ENCODE measurements at places on chromosomes 7 and 10. TPM values are rescaled to one million over a fixed set of nuclear protein-coding genes. Genes with fewer than 3 reads are reported as not detected.

DNA sequence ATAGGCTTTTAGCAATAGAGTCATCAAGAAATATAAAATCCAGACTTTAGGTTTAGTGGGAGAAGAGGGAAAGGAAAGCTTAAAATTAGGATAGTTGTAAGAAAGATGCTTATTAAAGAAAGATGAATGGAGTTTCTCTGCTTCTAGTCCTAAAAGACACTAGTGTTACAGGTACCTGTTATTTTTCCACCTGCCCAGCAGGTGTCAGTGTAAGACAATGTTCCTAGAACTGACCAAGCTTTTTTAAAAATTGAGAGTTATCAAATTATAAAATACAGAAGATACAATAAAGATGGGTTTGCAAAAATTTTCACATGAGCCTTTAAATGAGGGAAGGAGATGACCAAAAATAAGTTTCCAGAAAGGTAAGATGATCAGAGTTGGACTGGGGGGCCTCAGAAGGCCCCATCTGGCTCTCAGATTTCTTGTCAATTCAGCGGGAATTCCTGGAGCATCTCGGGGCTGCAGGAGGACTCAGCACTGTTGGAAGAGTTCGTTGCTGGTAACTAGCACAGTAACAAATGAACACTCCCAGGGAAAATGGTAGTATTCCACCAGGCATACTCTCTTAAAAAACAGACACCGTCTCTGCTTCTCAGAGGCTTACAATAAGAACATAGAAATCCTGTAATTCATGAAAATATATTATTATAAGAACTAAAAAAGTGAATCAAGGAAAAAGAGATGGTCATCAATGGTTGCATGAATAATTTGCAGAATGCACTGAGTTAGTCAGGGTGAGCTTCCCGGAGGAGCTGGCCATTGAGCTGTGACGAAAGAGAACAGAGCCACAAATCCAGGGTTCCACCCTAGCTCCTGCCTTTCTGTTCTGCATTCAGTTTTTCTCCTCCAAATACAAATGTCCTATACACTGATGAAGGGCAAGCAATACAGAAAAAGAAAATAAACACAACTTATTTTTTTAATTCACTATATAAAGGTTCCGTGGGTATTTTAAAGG lies 71.8 kb upstream of the PIK3CG start:
- no peak overlapping the region for H3K27ac ChIP-seq
- DNase-seq, result peak; percentile 16
- H3K4me1 ChIP-seq, result no peaks in the 10 kb centered on the region
- peaks cover 1% of the 10 kb centered on the region for H3K27me3 ChIP-seq

- no peak overlapping the region for H3K4me3 ChIP-seq
- DNase-seq, result no peak
- H3K27ac ChIP-seq, result no peak overlapping the region
- H3K36me3 ChIP-seq, result no peaks in the 10 kb centered on the region
- no peaks in the 10 kb centered on the region for H3K4me1 ChIP-seq
Measured at GRCh38 chr7:148060724-148061123, 529.8 kb upstream of the C7orf33 start.

DNA sequence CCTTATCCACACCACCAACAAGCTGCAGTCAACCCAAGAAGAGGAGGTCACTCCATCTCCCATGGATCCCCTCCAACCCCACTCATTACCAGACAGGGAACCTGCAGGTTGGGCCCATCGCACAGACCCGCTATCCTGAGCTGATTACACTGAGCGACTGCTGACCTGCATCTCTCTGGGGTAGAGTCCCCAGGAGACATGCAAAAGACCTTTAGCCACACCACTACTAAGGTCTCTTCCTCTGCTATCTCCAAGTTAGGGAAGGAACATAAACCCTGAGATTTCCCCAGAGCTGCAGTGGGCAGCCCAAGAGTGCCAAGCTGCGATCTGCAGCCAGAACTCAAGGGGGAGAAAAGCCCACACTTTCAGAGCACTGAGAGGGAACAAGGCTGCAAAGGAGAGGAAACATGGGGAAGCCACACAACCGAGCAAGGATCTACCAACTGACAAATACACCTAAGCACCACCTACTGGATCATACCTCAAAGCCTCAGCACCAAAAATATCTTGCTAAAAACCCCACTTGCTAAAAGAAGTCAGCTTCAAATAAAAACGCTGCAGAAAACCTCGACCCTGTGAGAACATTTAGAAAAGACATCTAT lies 298.2 kb downstream of the SORCS1 start:
- no peak overlapping the region for H3K27ac ChIP-seq
- no peaks in the 10 kb centered on the region for H3K36me3 ChIP-seq
- H3K4me3 ChIP-seq, result no peak overlapping the region

CAMK2B gene
- 0.23 TPM for total RNA-seq

GRCh38 chr7:68187532-68187931 lies 1190.9 kb downstream of the TYW1 start:
- DNase-seq, result no peak
- H3K4me1 ChIP-seq, result no peaks in the 10 kb centered on the region
- H3K27ac ChIP-seq, result no peak overlapping the region
- peaks cover 5% of the 10 kb centered on the region for H3K27me3 ChIP-seq

STAG3 gene
- 1.9 TPM for total RNA-seq

- peaks cover 6% of the 10 kb centered on the region for H3K4me1 ChIP-seq
- H3K36me3 ChIP-seq, result peaks cover 7% of the 10 kb centered on the region
- DNase-seq, result peak; percentile 72
- H3K4me3 ChIP-seq, result peak overlapping the region; percentile 62
Measured at GRCh38 chr7:64876792-64877713, 26.0 kb upstream of the ZNF273 start.

GRCh38 chr10:123140164-123140982 lies 4.6 kb downstream of the HMX3 start:
- no peaks in the 10 kb centered on the region for H3K36me3 ChIP-seq
- H3K27ac ChIP-seq, result no peak overlapping the region
- DNase-seq, result no peak
- peaks cover 37% of the 10 kb centered on the region for H3K27me3 ChIP-seq
- H3K4me3 ChIP-seq, result no peak overlapping the region

OR2A42 gene
- 0.08 TPM for total RNA-seq

KAT6B gene
- total RNA-seq, result 18.1 TPM

DNA sequence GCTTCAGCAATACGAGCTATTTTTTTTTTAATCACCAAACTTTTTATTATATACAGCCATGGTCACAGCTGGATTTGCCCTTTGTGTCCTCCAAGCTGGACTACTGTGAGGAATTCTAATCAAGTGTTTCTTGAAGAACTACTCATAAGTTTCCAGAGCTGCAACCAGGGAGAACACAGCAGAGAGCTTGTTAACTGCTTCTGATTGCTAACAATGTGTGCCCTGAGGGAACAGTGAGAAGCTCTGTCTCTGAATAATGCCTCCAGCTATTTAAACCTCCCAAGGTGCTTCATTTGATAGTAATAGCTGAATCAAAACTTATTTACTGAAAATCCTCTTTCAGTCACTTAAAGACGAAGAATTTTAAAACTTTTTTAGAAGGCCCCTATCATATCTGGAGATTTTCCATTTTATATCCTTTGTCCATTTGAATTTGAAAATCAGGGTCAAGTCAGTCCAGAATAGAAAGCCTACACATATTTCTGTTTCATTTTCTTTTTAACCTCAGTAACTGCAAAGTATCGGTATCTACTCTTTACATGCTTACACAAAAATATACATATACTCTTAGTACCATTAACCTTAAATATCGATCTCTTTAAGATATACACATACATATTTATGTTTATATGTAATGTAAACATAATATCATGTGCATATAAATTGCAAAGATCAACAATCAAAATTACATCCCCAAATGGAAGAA lies 1024.2 kb downstream of the GRM8 start:
- peaks cover 4% of the 10 kb centered on the region for H3K27me3 ChIP-seq
- peaks cover 6% of the 10 kb centered on the region for H3K4me1 ChIP-seq
- no peak overlapping the region for H3K4me3 ChIP-seq
- no peak overlapping the region for H3K27ac ChIP-seq
- DNase-seq, result no peak

DNA sequence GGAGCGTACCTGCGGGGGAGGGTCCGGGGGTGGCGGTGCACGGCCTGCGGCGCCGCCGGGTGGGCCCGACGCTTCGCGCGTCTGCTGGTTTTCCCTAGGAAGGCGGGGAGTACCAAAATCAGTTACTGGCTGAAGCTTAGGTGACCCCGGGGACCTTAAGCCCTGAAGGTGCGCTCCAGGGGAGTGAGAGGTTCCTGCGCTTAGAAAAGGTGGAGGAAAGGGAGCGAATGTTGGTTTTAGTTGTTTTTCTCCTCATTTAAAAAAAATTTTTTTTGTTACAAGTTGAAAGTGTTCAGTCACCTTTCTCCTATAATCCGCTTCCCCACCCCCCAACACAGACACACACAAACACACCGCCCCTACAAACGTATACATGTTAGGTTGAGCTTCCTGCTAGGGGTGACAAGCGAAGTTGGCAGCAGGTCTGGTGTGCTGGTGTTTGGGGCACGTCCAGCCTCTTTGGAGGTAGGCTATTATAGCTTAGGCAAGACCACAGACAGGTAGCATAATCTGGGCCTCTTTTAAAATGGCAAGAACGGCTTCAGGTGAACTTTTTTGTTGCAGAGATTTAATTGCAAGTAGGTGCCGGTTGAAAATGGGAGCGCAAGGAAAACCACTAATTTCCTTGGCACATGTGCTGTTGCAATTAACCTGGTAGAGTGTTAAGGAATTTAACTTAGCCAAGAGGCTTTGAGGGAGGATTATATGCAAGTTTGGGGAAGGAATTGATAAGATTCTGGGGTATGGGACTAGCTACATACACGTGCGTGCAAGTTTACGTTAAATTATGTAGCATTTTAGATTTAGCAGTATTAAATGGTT lies 945 bp downstream of the ADD3 start:
- peak overlapping the region; percentile 97 for H3K4me3 ChIP-seq
- peak; percentile 13 for DNase-seq
- peaks cover 24% of the 10 kb centered on the region for H3K4me1 ChIP-seq
- H3K27me3 ChIP-seq, result no peaks in the 10 kb centered on the region

CALML3 gene
- not detected for total RNA-seq

GRCh38 chr10:68470300-68470699 lies 1.5 kb downstream of the DNA2 start:
- DNase-seq, result no peak
- H3K4me1 ChIP-seq, result peaks cover 9% of the 10 kb centered on the region
- H3K27me3 ChIP-seq, result no peaks in the 10 kb centered on the region
- H3K4me3 ChIP-seq, result peak overlapping the region; percentile 98
- H3K27ac ChIP-seq, result no peak overlapping the region
- no peaks in the 10 kb centered on the region for H3K36me3 ChIP-seq

GRCh38 chr10:16384021-16384420 lies 52.8 kb upstream of the PTER start:
- H3K4me1 ChIP-seq, result peaks cover 3% of the 10 kb centered on the region
- no peak overlapping the region for H3K4me3 ChIP-seq
- no peak for DNase-seq
- H3K27me3 ChIP-seq, result no peaks in the 10 kb centered on the region

GRCh38 chr10:37681617-37681999 lies 175.8 kb downstream of the ZNF248 start:
- H3K27me3 ChIP-seq, result peaks cover 15% of the 10 kb centered on the region
- H3K4me3 ChIP-seq, result no peak overlapping the region
- H3K27ac ChIP-seq, result no peak overlapping the region
- no peaks in the 10 kb centered on the region for H3K4me1 ChIP-seq
- DNase-seq, result no peak
- peaks cover 34% of the 10 kb centered on the region for H3K36me3 ChIP-seq

DNA sequence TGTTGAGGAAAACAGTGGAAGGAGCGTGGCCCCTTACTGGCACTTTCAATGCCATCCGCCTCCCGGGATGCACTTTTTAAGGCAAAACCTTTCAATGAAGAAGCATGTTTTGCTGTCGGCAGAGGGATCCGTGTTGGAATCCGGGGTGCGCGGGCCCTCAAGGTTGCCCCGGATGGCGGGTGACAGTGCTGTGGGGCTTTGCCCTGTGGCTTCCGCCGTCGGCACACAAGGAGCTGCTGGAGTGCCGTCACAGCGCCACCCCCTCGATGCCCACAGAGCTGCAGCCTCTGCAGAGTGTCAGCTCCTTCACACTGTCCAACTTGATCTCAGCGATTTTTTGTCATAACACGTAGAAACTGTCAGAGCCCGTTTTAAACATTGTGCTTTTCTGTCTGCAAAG lies 59.0 kb downstream of the NKX6-2 start:
- peaks cover 10% of the 10 kb centered on the region for H3K27me3 ChIP-seq
- H3K36me3 ChIP-seq, result peaks cover 12% of the 10 kb centered on the region
- peaks cover 9% of the 10 kb centered on the region for H3K4me1 ChIP-seq
- H3K4me3 ChIP-seq, result no peak overlapping the region
- no peak overlapping the region for H3K27ac ChIP-seq

ZNF37A gene
- total RNA-seq, result 8.7 TPM

DNA sequence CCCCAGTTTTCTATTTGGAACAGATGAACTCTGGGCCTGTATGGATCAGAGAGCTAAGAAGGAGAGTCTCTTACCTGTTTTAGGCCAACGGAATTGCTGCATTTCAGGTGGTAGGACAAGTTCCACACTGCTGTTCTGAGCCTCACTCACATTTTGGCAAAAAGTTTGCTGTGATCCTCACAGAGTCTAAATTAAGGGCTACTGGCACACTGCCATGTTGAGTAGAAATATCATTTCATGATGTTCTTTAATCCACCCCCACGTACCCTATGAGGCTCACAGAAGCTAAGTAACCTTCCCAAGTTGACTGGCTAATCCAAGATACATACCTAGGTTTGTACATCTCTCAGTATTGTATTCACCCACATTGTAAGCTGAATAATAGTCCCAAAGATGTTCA lies 447.2 kb downstream of the INHBA start:
- no peaks in the 10 kb centered on the region for H3K4me1 ChIP-seq
- no peak for DNase-seq
- H3K4me3 ChIP-seq, result no peak overlapping the region
- no peaks in the 10 kb centered on the region for H3K36me3 ChIP-seq
- H3K27me3 ChIP-seq, result no peaks in the 10 kb centered on the region
- H3K27ac ChIP-seq, result no peak overlapping the region

GRCh38 chr10:70715853-70716795 lies 43.8 kb downstream of the ADAMTS14 start:
- H3K27ac ChIP-seq, result no peak overlapping the region
- no peaks in the 10 kb centered on the region for H3K36me3 ChIP-seq
- peaks cover 6% of the 10 kb centered on the region for H3K27me3 ChIP-seq
- H3K4me3 ChIP-seq, result no peak overlapping the region
- peaks cover 11% of the 10 kb centered on the region for H3K4me1 ChIP-seq

- no peak for DNase-seq
- H3K4me1 ChIP-seq, result peaks cover 12% of the 10 kb centered on the region
- H3K27ac ChIP-seq, result no peak overlapping the region
- H3K36me3 ChIP-seq, result peaks cover 66% of the 10 kb centered on the region
Measured at GRCh38 chr7:143300959-143301935, 13.1 kb downstream of the CASP2 start.
